Thyroid gland (tissue), 4 donors: ENCODE measurements at places on chromosomes 7 and 10.

GRCh38 chr10:66176772-66177171 lies 749.1 kb upstream of the LRRTM3 start:
- peak; percentile 12 for DNase-seq

- DNase-seq: no peak
These were observed 1.8 kb downstream of the PSMG3 start for GRCh38 chr7:1567896-1568510.

DNA sequence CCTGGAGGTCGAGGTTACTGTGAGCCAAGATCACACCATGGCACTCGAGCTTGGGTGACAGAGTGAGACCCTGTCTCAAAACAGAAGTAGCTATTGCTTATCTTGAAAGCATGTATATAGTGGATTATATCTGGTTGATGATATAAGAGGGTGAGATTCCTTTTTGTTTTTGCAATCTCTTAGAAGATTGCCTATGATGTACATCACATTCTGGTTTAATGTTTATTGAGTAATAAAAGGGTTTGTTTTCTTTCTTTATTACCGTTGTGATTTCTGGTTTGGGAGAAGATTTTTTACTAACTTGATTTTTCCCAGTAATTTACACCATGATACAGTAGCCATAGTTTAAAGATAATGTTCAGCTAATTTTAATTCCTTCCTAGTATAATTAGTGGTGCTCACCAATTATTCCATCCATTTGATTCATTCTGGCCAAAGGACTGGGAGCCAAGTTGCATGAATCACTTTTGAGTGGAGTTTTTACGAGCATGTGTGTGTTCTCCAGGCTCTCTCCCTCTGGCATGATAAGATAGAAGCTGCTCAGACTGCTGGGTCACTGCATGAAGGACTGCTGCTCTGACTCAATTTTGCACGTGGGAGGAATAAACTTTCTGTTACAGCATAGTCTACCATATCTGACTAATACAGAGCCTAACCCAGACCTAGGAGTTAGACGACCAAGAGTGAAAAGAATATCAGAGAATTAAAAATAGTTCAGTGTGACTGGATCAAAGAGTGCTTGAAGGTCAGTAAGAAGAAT lies 13.5 kb upstream of the TSPAN13 start:
- DNase-seq: no peak

- DNase-seq: no peak
These were observed 280.9 kb downstream of the NEBL start for GRCh38 chr10:20616056-20616671.
